ENCODE measurements at places on chromosomes 4 and X.

DNA sequence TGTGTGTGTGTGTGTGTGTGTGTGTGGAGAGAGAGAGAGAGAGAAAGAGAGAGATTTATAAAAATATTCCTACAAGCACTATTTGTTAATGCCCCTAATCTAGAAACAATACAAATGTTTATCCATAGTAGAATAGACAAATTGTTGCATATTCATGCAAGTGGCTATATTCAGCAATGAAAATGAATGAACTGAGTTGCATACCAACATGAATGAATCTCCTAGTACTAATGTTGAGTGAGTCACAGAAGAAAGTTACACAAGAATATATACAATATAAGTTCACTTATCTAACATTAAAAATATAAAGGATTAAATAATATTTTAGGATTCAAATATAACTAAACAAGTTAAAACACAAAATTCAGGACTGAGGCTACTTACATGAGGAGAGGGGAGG lies 456.8 kb upstream of the AMOT start:
- no peaks in the 10 kb centered on the region for H3K36me3 ChIP-seq
- H3K4me1 ChIP-seq: no peaks in the 10 kb centered on the region
- no peak for DNase-seq
- no peak overlapping the region for H3K27ac ChIP-seq
- no peak overlapping the region for H3K4me3 ChIP-seq
- H3K27me3 ChIP-seq: no peaks in the 10 kb centered on the region

DNA sequence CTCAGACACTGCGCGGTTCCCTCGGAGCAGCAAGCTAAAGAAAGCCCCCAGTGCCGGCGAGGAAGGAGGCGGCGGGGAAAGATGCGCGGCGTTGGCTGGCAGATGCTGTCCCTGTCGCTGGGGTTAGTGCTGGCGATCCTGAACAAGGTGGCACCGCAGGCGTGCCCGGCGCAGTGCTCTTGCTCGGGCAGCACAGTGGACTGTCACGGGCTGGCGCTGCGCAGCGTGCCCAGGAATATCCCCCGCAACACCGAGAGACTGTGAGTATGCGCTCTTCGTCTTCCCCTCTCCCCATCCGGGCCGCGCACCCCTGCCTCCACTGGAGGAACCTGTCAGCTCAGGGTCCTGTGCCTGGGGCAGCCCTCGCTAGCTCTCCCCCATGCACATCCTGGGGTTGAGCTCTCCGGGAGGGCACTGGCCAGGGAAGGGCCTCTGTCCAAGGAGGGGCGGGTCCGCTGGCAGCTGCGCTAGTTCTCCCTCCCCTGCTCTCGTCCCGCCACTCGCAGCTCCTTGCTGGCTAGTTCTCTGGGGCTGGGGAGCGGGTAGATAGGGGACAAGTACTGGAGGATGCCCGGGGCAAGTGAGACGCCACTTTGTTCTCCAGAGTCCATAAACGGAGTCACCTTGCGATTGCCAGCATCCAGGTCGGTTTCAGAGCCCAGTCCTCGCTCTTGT lies 2.2 kb downstream of the SLIT2 start:
- no peak for DNase-seq
- H3K27ac ChIP-seq: no peak overlapping the region
- peaks cover 5% of the 10 kb centered on the region for H3K4me1 ChIP-seq
- H3K36me3 ChIP-seq: no peaks in the 10 kb centered on the region
- H3K27me3 ChIP-seq: peaks cover 49% of the 10 kb centered on the region

GRCh38 chrX:110194977-110195376 lies 122.9 kb downstream of the AMMECR1 start:
- no peaks in the 10 kb centered on the region for H3K27me3 ChIP-seq
- peaks cover 7% of the 10 kb centered on the region for H3K4me1 ChIP-seq
- H3K27ac ChIP-seq: no peak overlapping the region
- DNase-seq: no peak
- no peak overlapping the region for H3K4me3 ChIP-seq

DNA sequence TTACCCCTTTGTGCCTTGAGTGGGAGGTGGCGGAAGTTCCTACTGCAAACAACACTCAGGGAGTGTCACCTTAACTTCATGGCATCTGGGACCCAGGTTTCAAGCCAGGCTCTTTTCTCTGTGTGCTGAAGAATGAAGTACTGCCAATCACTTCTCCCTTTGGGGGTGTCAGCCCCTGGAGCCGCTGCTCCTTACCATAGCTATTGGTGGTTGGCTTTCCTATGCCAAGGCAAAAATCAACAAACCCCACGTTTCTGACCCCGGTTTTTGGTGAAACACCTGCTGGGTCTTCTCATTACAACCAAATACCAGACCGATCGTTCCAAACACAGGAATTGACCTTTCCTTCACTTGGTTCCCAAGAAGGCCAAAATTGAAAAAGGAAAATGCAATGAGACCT lies 19.7 kb upstream of the SLC2A9 start:
- H3K36me3 ChIP-seq: no peaks in the 10 kb centered on the region
- no peaks in the 10 kb centered on the region for H3K4me1 ChIP-seq
- peaks cover 4% of the 10 kb centered on the region for H3K27me3 ChIP-seq
- no peak for DNase-seq
- H3K4me3 ChIP-seq: no peak overlapping the region

- peaks cover 24% of the 10 kb centered on the region for H3K4me1 ChIP-seq
- H3K27ac ChIP-seq: peak overlapping the region; percentile 96
- H3K4me3 ChIP-seq: peak overlapping the region; percentile 100
- no peak for DNase-seq
- no peaks in the 10 kb centered on the region for H3K27me3 ChIP-seq
Observed at GRCh38 chrX:49001521-49002090, 458 bp downstream of the GRIPAP1 start.

DNA sequence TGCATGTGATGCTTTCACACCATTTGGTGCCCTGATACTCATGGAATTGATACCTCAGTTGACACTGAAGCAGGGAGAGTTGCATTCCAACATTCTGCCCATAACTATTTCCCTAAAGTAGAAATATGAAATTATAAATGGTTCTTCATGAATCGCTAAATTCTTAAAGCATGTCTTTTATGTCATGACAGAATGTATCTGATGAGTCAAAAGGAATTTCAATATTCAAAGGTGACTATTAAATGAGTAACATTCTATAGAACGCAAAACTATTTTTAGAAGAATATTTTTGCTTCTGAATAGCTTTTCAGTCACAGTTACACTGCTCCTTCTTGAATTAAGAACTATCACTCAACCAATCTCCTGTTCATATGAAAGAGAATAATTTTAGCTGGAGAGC lies 152.8 kb downstream of the ADGRA3 start:
- no peak overlapping the region for H3K27ac ChIP-seq
- H3K4me1 ChIP-seq: no peaks in the 10 kb centered on the region
- no peaks in the 10 kb centered on the region for H3K36me3 ChIP-seq

DNA sequence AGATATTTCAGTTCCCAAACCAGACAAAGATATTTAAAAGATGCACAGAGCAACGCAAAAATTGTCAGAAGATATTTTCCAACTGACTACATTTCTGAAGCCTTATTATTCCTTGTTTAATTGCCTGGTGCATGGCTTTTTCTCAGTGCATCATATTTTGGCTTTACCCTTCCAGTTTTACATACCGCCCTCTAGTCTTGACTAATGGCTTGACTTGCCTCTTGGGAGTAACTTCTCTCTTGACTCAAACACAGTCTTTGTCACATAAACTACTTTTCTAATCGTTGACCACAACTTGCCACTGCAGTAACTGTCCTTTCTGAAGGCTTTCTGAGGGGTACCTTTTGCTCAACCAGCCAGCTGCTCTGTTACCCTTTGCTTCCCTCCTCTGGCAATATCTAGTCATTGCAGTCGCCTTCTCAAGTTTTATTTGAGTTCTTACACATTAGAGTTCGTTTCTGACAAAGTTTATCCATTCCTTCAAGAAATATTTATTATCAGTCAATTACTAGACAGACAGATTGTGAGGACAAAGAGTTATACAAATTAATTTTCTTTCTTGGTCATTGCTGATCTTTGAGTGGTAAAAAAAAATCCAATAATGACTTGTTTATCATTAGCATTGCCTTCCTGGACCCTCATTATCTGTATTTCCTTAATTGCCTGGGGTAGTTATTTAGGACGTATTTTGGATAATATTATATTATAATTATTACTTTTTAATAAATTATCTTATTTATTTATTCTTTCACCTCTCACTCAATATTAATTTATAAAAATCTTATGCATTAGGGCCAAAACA lies 506.9 kb upstream of the PCDH10 start:
- DNase-seq: no peak
- no peaks in the 10 kb centered on the region for H3K27me3 ChIP-seq
- H3K4me1 ChIP-seq: no peaks in the 10 kb centered on the region

DNA sequence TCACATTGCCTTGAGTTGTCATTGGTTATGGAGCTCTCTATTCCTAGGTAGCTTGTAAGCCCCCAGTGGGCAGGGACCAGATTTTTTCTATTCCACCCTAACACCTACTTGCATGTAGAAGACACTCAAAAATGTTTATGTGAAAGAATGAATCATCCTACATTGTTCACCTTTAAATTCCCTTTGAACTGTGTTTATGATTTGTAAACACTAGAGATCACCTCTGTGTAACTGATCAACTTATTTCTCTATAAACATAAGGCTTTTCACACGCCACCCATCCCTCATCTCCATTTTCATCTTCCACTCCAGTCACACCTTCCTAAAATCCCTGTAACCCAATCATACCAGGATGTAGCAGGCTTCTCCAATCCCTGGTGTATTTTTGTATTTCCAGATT lies 142.6 kb upstream of the LEF1 start:
- no peak overlapping the region for H3K27ac ChIP-seq
- H3K4me3 ChIP-seq: no peak overlapping the region
- no peak for DNase-seq
- no peaks in the 10 kb centered on the region for H3K36me3 ChIP-seq
- peaks cover 29% of the 10 kb centered on the region for H3K4me1 ChIP-seq

DNA sequence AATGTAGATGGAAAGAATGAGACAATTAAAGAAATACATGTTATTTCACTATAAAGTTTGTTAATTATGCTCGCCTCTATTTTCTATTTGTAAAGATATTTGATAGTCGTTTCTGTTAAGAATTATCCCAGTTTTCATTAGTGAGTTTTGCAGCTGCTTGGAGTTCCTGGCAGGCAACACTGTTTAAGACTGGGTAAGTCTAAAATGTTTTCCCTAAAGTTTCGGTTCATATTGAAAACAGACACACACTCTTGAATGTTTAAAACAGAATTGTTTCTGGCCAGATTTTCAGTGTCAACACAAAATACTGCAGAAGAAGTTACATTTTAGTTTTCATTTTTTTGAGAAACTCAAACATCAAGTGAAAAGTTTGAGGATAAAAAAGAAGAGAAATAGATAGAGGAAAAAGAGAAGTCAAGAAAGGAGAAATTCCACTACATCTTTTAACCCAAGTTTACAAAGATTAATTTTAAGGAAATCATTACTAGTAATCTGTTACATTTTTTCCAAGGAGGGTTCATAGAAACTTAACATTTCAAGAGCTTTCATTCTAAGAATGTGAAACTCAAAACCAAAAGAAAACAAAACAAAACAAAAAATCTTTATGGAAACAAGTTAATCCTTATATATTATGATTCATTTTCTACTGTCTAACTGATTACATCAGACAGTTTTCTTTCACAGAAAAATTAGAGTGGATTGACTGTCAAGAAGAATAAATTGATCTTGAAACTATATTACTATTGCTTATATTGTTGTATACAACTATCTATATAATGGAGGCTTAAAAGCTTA lies 305.5 kb downstream of the FAT4 start:
- no peak for DNase-seq
- no peak overlapping the region for H3K27ac ChIP-seq
- no peak overlapping the region for H3K4me3 ChIP-seq
- no peaks in the 10 kb centered on the region for H3K27me3 ChIP-seq
- H3K4me1 ChIP-seq: no peaks in the 10 kb centered on the region
- no peaks in the 10 kb centered on the region for H3K36me3 ChIP-seq

DNA sequence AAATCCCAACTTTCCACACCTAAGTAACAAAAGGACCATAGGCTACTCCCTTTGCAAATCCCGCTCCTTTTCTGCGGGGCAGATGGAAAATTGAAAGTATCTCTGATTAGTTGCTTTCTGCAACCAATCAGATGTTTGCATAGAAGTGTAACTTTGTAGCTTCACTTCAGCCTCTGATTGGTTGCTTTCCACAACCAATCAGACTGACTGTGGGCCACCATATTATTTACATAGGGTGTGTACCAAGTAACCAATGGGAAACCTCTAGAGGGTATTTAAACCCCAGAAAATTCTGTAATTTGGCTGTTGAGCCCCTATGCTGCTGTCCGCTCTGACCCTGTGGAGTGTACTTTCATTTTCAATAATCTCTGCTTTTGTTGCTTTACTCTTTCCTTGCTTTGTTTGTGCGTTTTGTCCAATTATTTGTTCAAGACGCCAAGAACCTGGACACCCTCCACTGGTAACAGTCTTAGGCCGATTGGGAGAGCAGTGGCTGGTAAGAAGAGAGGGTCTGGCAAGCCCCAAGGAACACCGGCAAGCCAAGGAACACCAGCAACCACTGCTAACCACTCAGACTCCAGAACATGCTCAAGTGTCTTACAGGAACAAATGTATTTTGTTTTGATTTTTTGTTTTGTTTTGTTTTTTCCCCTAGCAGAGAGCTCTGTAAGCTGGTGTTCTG lies 125.5 kb upstream of the MAP3K15 start:
- H3K27me3 ChIP-seq: no peaks in the 10 kb centered on the region
- no peak for DNase-seq
- H3K36me3 ChIP-seq: peaks cover 26% of the 10 kb centered on the region
- H3K27ac ChIP-seq: no peak overlapping the region
- peaks cover 20% of the 10 kb centered on the region for H3K4me1 ChIP-seq

DNA sequence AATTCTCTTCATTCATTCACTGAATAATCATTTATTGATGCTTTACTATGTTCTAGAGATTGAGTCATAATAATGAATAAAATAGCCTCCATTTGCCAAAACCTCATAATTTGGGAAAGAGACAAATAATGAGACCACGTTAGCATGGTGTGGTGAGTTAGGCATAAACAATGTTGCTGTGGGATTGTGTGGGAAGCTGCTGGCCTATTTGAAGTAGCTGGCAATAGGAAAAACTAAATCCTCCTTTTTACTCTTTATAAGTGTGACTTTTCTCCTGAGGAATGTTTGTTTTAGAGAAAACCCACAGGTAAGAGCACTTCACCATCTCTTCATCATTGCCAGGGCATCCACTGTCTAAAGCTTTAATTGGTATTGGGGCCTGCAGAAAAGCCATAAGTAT lies 95.3 kb downstream of the AREG start:
- no peak for DNase-seq
- H3K4me1 ChIP-seq: peaks cover 6% of the 10 kb centered on the region
- no peak overlapping the region for H3K4me3 ChIP-seq
- peaks cover 7% of the 10 kb centered on the region for H3K27me3 ChIP-seq
- H3K27ac ChIP-seq: no peak overlapping the region
- H3K36me3 ChIP-seq: no peaks in the 10 kb centered on the region

GRCh38 chrX:2462780-2463179 lies 38.0 kb downstream of the DHRSX start:
- DNase-seq: no peak
- no peak overlapping the region for H3K4me3 ChIP-seq
- H3K27me3 ChIP-seq: no peaks in the 10 kb centered on the region
- H3K27ac ChIP-seq: no peak overlapping the region
- H3K4me1 ChIP-seq: no peaks in the 10 kb centered on the region

- DNase-seq: no peak
- H3K4me3 ChIP-seq: no peak overlapping the region
Observed at GRCh38 chr4:477686-478085, 21.3 kb downstream of the ZNF721 start.
